ENCODE measurements at places on chromosomes 3 and 15.

DNA sequence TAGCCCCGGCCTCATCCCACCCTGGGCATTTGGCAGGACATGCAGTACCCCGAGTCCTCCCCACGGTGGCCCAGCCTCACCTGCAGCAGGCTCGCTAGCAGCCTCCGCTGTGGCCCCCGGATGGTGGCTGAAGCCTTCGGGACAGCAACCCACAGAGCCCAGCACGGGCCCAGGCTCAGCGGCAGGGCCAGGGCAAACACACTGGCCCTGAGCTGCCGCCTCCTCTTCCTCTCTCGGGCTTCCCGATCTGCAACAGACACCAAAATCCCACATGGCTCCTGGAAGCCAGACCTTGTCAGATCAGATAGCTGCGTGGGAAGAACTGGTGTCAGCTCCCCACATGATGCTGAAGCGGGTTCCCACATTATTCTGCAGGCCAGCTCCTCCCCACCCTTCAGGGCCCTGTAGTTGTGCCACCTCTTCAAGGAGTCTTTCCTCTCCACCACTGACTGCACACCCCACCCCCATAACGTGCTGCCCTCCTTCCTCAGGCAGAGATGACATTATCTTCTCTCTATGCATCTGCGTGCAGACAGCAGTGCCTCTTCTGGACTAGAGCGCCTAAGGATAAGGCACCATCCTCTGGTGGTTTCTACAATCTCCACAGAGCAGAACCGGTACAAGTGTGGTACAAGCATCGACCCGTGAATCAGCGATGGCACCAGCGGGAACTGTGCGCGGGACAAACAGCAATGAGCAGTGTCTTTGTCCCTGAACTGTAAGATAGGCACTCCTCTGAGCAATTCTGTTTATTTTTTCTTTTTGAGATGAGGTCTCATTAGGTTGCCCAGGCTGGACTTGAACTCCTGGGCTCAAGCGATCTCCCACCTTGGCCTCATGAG lies 9.5 kb downstream of the TMEM44 start:
- no peak for DNase-seq

DNA sequence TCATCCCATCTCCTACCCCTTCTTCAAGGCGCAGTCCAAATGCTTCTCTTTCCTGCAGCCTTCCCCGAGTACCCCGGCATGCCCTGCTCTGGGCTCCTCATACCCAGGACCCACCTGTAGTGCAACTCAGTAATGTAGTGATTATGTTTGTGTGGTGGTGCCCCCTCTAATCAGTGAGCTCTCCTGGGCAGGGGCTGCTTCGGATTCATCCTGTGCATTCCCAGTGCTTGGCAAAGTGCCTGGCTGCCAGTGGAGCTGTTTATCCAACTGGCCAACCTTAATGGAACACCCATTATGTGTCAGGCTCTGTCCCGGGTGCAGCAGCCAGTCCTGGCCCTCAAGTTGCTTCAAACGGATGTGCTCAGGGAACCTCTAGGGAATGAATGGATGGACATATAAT lies 174.4 kb upstream of the LINGO1 start:
- DNase-seq = no peak

- DNase-seq = no peak
Measured at GRCh38 chr3:149763565-149764195, 11.4 kb upstream of the COMMD2 start.

- no peak for DNase-seq
Measured at GRCh38 chr3:167606836-167607235, 46.9 kb downstream of the WDR49 start.
